Stimulated activated CD4-positive, alpha-beta T cell treated with anti-CD3 and anti-CD28 coated beads, Interleukin-12 subunit alpha, Interleukin-12 subunit beta, amount 100 ng/mL, for 24 hours (primary cell): ENCODE measurements at places on chromosomes 4 and X.

- DNase-seq = no peak
Measured at GRCh38 chrX:53294024-53294648, 12.8 kb upstream of the IQSEC2 start.

- DNase-seq = no peak
Measured at GRCh38 chr4:73379946-73380345, 24.1 kb upstream of the ALB start.

- no peak for DNase-seq
Measured at GRCh38 chr4:97367878-97368277, 775.4 kb downstream of the STPG2 start.

- DNase-seq = no peak
Measured at GRCh38 chr4:151744614-151745013, 16.2 kb downstream of the GATB start.

DNA sequence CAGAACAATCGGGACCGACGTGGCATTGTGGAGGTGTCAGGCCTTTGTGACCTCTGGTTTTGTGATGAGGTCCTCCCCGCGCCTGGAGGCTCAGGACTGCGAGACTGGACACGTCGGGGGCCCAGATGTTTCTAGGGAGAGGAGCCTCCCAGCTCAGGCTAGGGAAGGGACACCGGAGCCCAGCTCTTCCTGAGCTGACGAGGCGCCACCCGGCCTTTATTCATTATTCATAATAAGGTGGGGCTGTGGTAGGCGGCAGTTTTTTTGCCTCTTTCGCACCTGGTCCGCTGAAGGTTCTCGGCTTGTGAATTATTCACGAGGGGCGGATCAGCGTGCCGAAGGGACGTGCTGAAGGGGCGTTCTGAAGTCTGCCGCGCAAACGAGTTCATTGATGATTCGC lies 2.3 kb upstream of the UBA1 start:
- DNase-seq = peak; percentile 25

GRCh38 chr4:61911313-61911756 lies 711.2 kb downstream of the ADGRL3 start:
- no peak for DNase-seq

- no peak for DNase-seq
Measured at GRCh38 chrX:110327336-110327735, 9.5 kb upstream of the AMMECR1 start.

- DNase-seq = no peak
Measured at GRCh38 chrX:42020225-42020624, 96.9 kb upstream of the CASK start.

GRCh38 chr4:153890761-153891160 lies 101.9 kb upstream of the SFRP2 start:
- no peak for DNase-seq

- DNase-seq = no peak
Measured at GRCh38 chr4:145081756-145082155, 16.2 kb downstream of the ANAPC10 start.

DNA sequence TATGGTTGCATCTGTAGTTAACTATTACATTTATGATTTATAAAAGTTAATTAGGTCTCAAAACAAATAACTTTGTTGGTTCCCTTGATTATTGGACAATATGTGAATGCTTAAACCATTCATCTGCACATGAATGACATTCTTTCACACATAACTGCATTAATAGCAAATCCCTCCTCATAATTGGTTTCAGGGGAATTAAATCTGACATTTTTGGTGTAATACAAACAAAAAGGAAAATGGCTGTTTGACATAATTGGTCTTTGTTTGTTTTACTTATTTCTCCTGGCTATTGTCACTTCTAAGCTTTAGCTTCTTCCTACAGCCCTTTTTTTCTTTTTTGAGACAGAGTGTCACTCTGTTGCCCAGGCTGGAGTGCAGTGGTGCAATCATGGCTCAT lies 71.9 kb downstream of the TBC1D9 start:
- DNase-seq = no peak

GRCh38 chrX:9919632-9920172 lies 47.5 kb upstream of the CLDN34 start:
- no peak for DNase-seq

DNA sequence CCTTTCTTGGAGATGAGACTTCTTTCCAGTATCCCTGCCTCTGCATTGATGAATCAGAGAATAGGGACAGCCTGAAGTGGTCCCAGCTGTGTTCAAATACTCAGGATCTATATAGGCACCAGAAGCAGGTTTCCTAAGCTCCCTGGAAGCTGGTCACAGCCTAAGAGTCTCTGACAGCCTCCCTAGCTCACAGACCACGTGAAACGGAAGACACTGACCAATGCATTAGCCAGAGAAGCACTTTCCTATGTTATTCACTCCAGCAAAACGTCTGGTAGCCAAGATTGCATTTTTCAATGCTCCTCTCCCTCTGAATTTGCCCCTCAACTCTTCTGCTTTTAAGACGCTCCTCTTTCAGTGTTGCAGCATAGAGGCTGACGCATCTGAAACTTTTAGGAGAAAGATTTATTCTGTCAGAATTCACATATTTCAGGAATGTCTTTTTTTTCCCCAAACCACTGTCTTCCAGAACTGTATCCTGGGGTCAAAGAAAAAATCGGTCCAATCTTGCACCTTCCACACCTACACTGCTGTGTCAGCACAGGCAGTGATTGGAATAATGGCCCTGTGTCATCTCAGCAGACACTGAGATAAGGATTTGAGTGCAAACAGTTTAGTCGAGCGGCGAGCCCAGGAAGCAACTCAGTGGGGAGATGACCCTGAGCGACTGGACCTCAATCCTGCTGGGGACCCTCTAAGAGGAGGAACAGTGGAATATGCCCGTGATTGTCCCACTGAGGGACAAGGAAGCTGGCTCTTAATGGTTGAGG lies 109.4 kb downstream of the SMIM20 start:
- no peak for DNase-seq

- DNase-seq = no peak
Measured at GRCh38 chr4:38532908-38533499, 131.0 kb upstream of the KLF3 start.

DNA sequence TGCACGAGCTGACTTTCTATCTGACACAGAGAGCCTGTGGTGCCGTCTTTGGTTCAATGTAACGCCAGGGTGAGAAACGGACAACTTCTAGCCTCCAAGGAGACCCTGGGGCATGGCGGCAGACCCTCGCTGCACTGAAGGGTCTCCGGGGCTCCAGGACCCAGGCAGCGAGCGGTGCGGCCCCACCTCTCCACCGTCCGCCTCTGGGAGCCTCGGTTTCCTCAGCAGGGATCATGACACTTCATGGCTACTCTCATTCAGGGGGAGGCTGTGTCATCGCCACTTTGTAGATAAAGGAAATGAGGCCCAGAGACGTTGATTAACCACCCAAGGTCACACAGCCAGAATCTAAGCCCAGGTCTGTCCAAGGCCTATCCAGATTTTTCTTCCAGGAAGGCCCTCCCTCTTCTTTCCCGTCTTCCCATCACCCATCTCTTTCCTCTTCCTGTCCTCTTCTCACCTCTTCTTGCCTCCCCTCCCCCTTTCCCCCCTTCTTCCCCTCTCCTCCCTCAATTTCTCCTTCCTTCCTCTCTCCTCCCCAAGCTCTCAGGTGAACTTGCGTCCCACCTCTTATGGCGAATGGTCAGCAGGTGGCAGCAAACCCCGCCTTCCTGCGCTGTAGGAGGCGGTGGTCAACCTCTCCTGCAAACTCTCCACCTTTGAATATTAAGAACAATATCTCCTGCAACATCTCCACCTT lies 69.3 kb upstream of the HMX1 start:
- DNase-seq = no peak

DNA sequence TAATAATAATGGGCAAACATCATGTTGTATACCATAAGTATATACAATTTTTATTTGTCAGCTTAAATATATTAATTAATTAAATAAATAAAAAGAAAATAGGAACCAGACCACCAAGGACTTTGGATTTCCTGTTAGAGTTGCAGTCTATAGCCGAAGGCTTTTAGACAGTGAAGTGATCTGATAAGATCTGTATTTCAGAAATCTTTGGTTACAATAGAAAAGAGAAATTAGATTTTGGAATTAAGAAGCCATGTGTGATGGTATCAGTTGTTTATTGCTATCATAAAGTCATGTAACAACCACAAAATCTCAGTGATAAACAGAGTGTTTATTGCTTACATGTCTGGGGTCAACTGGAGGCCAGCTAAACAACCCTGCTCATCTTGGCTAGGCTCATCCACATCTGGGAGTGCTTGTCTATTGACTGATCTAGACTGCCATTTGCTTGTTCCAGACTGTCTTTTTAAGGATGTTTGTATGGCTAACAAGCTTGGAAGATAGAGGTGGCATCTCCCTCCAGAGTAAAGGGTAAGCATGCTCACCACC lies 142.1 kb upstream of the USP9X start:
- no peak for DNase-seq

DNA sequence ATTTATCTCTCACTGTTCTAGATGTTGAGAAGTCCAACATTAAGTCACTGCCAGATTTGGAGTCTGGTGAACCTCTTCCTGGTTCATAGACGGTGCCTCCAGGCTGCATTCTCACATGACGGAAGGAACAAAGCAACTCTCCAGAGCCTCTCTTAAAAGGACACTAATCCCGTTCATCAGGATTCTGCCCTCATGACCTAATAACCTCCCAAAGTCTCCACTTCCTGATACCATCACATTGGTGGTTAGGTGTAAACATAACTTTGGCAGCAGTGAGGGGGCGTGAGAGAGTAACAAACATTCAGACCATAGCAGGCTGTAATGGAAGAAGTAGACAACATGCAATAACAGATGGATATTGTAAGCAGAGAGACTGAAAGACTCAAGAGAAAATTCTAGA lies 388.6 kb downstream of the PDHA2 start:
- no peak for DNase-seq

- DNase-seq = no peak
Measured at GRCh38 chr4:170025523-170026252, 507 bp downstream of the MFAP3L start.

DNA sequence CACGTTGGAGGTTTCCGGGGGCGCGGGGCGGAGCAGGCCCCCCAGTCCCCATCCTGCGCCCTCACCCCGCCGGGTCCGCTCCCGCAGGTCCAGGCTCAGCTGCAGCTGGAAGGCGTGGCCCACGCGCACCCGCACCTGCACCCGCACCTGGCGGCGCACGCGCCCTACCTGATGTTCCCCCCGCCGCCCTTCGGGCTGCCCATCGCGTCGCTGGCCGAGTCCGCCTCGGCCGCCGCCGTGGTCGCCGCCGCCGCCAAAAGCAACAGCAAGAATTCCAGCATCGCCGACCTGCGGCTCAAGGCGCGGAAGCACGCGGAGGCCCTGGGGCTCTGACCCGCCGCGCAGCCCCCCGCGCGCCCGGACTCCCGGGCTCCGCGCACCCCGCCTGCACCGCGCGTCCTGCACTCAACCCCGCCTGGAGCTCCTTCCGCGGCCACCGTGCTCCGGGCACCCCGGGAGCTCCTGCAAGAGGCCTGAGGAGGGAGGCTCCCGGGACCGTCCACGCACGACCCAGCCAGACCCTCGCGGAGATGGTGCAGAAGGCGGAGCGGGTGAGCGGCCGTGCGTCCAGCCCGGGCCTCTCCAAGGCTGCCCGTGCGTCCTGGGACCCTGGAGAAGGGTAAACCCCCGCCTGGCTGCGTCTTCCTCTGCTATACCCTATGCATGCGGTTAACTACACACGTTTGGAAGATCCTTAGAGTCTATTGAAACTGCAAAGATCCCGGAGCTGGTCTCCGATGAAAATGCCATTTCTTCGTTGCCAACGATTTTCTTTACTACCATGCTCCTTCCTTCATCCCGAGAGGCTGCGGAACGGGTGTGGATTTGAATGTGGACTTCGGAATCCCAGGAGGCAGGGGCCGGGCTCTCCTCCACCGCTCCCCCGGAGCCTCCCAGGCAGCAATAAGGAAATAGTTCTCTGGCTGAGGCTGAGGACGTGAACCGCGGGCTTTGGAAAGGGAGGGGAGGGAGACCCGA lies 14.0 kb downstream of the SHOX start:
- DNase-seq = no peak

GRCh38 chr4:157050561-157050960 lies 25.4 kb upstream of the GLRB start:
- no peak for DNase-seq

DNA sequence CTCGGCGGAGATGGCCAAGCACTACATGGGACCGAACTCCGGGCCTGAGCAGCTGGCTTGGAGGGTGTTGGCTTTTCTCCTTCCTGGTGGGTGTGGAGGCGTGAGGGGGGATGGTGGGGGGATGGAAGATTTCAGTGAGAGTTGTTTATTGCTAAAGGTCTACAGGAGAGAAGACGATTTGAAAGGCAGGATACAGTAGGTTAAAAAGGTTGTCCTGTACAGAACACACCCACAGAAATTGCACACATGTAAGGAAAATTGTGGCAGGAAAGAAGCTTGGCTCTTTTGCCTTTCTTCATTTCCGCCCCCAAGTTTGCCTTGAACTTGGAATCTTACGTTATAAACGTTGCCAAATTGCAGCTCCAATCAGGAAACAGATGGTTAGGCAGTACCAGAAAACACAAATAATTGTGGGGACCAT lies 74.1 kb upstream of the STOX2 start:
- DNase-seq = no peak

- no peak for DNase-seq
Measured at GRCh38 chr4:57866468-57867171, 756.4 kb upstream of the IGFBP7 start.

DNA sequence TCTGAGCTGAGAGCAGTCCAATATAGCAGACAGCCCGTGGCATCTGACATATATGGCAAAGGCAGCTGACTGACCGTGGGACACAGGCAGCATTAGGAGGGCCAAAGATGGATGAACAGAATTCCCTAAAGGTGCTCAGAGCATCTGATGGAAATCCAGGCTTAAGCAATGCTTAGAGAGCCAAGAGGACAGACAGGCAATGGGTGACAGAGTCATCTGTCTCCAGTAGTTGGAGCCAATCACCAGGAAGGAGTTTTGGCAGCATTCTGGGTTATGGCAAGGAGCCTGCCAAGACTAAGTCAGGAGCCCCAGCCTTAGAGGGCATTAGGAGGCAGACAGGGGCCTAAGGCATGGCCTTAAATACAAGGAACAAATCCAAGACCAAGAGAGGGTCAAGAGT lies 153.3 kb upstream of the USP9X start:
- DNase-seq = no peak

- DNase-seq = no peak
Measured at GRCh38 chrX:121160987-121161386, 113.6 kb downstream of the GLUD2 start.

- no peak for DNase-seq
Measured at GRCh38 chr4:7124689-7125442, 57.0 kb upstream of the GRPEL1 start.

GRCh38 chr4:65789805-65790204 lies 119.5 kb upstream of the EPHA5 start:
- no peak for DNase-seq
